ENCODE measurements at places on chromosomes 2 and 18.

GRCh38 chr2:13667415-13667757 lies 950.6 kb downstream of the TRIB2 start:
- no peak for DNase-seq
- no peak overlapping the region for H3K4me3 ChIP-seq
- no peak overlapping the region for H3K27ac ChIP-seq

DNA sequence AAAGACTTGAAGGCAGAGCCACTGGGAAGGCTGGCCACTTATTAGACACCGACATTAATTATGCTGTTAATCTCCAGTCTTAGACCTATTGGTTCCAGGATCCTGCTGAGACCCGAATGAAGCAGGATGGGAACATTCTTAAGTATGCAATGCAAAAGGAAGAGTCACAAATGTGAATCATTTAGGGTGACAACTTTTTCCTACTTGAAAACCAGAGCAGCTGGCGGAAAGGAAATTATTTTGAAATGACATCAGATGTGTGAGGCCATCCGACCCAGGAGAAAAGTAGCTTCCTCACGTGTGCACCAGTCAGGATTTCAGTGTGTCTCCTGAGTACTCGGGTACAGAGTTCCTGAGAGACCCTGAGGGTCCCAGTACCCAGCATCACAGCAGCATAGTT lies 222.9 kb upstream of the NCKAP5 start:
- H3K4me3 ChIP-seq = no peak overlapping the region
- no peaks in the 10 kb centered on the region for H3K27me3 ChIP-seq
- H3K27ac ChIP-seq = no peak overlapping the region
- H3K36me3 ChIP-seq = no peaks in the 10 kb centered on the region
- no peak for DNase-seq

GRCh38 chr2:1350111-1350510 lies 63.2 kb upstream of the TPO start:
- no peak overlapping the region for H3K27ac ChIP-seq
- no peaks in the 10 kb centered on the region for H3K27me3 ChIP-seq
- no peaks in the 10 kb centered on the region for H3K4me1 ChIP-seq
- no peak overlapping the region for H3K4me3 ChIP-seq
- no peak for DNase-seq
- H3K36me3 ChIP-seq = no peaks in the 10 kb centered on the region

GRCh38 chr2:60554074-60554645 lies 706 bp upstream of the BCL11A start:
- peak overlapping the region; percentile 69 for H3K4me3 ChIP-seq
- H3K36me3 ChIP-seq = no peaks in the 10 kb centered on the region
- no peaks in the 10 kb centered on the region for H3K27me3 ChIP-seq
- no peak overlapping the region for H3K27ac ChIP-seq
- peak; percentile 54 for DNase-seq

DNA sequence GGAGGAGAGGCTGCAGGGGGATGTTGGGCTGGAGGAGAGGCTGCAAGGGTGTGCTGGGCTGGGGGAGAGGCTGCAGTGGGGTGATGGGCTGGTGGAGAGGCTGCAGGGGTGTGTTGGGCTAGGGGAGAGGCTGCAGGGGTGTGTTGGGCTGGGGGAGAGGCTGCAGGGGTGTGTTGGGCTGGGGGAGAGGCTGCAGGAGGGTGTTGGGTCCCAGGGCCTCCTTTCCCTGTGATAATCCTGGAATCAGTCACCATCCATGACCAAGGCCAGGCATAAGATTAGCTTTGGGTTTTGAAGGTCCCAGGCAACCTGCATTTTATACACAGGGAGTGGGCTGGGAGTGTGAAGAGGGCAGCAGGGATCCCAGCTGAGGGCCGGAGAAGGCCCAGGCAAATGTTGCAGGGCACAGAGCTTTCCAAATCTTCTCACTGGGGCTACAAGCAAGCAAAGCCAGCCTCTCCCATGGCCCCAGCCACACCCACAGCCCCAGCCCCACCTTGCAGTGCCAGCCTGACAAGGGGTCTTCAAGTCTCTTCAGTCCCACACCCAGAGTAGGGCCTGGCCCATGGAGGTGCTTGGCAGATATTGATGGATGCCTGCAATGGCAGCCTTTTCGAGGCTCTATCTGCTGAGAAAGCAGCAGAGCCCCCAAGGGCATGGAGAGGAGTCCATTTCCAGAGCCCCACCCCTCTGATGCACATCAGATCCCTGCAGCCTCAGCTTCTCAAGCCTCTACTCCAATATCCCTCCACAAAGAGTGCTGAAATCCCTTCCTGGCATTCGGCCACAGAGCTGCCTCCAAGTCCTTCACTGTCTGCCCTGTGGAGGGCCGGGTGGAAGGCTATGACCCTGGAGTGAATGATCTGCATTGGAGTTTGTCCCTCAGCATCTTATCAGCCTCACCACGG lies 50.3 kb upstream of the GLI2 start:
- no peak overlapping the region for H3K27ac ChIP-seq
- DNase-seq = no peak
- no peak overlapping the region for H3K4me3 ChIP-seq
- H3K4me1 ChIP-seq = no peaks in the 10 kb centered on the region
- no peaks in the 10 kb centered on the region for H3K36me3 ChIP-seq

GRCh38 chr2:28470759-28471158 lies 25.1 kb upstream of the PLB1 start:
- no peak overlapping the region for H3K27ac ChIP-seq
- H3K4me1 ChIP-seq = no peaks in the 10 kb centered on the region
- no peaks in the 10 kb centered on the region for H3K27me3 ChIP-seq
- H3K36me3 ChIP-seq = no peaks in the 10 kb centered on the region
- DNase-seq = no peak
- H3K4me3 ChIP-seq = no peak overlapping the region
